ENCODE measurements at places on chromosomes 5 and 9. TPM values are rescaled to one million over a fixed set of nuclear protein-coding genes. Genes with fewer than 3 reads are reported as not detected.

FREM1 gene
- 0.09 TPM for polyA plus RNA-seq

NPDC1 gene
- 12.1 TPM for polyA plus RNA-seq

PCDHA1 gene
- 0.12 TPM for polyA plus RNA-seq

KIF12 gene
- polyA plus RNA-seq: not detected

SCGB3A2 gene
- polyA plus RNA-seq: not detected

SEMA6A gene
- 0.43 TPM for polyA plus RNA-seq

FAXDC2 gene
- polyA plus RNA-seq: 5.9 TPM

C5orf52 gene
- not detected for polyA plus RNA-seq

AK8 gene
- 0.25 TPM for polyA plus RNA-seq

PCDHGA12 gene
- 14.1 TPM for polyA plus RNA-seq

CCDC152 gene
- 1.4 TPM for polyA plus RNA-seq

SPINK13 gene
- not detected for polyA plus RNA-seq

DAP gene
- 197 TPM for polyA plus RNA-seq

TRIM23 gene
- 14.1 TPM for polyA plus RNA-seq

SFXN1 gene
- polyA plus RNA-seq: 125 TPM

C9orf50 gene
- 0.14 TPM for polyA plus RNA-seq

GFRA3 gene
- polyA plus RNA-seq: not detected

MAN1B1 gene
- polyA plus RNA-seq: 43.0 TPM

ENHO gene
- polyA plus RNA-seq: 0.07 TPM

SLC45A2 gene
- not detected for polyA plus RNA-seq

ACSL6 gene
- 0.02 TPM for polyA plus RNA-seq

Data from fibroblast of lung (primary cell).